Upper lobe of left lung (tissue), 6 donors: ENCODE measurements at places on chromosomes 6 and 20.

DNA sequence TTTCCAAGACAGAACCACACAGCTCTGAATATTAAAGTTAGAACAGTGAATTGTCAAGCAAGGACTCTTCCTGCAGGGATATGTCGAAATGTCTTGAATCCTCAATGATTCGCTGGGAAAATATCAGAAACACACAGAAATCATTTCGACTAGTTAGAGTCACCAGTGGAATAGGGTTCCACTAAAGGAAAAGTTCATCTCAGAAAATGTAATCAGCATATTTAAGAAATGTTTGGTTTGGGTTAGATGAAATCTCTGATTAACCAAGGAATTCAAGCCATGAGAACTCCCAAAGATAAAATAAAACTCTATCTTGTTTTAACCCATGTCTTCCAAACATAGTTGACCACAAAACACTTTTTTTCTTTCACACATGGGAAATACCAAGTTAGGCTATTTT lies 621.0 kb upstream of the NRSN1 start:
- no peak for DNase-seq

DNA sequence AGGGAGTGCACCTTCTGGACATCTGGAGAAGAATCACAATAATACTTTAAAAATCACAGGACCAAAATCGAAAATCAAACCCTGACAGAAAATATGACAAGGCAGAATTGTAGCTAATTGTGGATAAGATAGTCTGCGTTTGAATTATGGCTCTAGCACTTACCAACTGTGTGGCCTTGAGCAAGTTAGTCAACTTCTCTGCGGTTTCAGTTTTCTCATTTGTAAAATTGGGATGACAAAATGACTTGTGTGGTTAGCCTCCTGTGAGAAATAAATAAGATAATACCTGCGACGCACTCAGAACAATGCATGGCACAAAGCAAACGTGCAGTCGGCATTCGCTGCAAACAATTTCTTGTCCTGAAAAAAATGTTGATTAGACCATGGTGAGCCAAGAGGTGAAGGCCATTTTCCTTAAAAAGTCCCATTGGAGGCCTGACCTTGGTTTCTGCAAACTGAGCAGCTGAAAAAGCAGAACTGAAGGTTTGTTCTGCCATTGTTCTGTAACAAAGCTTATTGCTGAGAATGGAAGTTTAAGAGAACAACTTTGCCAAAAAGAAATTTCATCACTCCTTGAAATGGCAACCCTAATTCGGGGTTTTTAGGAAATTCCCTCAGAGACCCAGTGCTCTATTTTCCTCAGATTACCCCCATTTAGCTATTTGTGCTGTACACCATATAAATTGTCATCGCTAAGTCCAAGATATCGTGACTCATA lies 266.3 kb downstream of the ERMARD start:
- no peak for DNase-seq

DNA sequence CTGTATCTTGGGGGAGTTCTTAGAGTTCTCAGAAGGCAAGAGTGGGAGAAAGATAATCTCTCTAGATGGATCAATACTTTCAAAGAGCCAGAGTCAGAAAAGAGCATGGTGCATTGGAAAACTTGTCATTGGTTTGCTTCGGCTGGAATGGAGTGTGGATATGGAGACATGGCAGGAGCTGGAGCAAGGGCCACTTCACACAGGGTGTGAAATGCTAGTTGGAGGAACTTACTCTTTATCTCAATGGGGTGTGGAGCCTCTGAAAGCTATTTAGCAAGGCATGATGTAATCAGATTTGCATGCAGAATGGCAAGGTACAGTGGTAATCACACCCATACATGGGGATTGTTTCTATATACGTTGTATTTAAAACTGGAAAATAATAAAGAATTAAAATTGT lies 31.5 kb upstream of the PAQR8 start:
- DNase-seq = peak; percentile 76

DNA sequence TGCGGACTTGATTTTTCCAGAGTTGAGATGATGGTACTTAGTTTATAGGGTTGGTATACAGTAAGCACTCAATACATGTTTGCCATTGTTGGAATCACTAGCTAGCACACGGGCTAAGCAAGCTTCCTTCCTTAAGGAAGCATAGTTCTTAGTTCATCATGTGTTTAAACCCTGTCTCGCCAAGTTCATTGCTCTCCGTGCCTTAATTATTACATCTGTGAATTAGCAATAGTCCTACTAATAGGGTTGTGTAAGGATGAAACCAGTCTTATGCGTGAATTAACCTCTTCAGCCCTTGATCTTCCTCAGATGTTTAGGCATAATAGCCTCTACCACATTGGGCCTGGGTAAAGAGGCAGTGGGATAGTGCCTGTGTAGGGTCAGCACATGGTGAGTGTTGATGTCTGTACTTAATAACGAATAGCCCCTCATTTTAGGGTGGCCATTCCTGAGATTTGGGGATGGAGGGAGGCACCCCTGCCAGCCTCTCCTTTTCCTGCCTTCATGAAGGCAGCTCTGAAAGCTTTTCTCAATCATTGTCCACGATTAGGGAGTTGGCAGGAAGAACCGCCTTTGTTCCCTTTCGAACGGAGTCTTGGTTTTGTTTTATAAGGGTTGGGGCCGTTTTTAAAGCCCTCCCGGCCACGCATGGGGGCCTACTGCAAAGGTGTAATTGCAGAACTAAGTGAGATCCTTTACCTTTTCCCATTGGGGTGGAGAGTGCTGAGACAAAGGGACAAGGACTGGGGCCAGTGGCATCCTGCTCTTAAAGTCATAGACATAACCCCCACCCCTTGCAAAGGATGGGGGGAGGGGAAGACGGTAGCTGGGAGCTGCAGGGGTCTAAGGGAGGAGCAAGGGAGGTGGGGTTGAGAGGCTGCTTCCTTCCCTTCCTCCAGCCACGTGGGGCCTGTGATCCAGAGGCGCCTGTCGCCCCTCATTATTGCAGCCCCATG lies 2.1 kb downstream of the DNMT3B start:
- DNase-seq = no peak

DNA sequence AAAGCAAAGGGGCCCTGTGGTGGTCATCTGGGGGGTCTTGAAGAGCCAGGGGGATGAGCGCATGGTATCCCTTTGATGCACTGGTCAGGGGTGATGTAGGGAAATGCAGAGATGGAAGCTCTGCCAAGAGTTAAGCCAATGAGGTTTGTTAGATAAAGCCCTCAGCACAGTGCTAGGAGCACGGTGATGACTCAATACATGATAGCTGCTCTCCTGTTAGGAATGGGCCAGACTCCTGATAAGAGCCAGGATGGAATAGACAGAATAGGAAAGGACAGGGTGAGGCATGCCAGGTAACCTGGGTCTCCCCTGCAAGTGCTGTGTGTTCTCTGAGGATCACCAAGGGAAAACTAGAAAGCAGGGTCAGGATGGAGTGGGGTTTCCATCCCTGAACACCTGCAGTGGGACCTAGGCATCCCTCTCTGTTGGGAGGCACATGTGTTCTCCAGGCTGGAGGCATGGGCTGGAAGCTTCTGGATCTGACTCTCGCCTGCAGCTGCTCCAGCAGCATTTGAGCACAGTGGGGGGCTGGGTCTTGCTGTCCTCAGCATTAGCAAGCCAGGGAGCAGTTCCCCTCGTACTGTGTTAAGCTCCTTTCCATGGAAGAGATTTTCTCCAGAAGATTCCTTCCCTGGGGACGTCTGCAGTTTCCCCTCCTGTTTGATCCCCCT lies 71.8 kb upstream of the TIAM2 start:
- no peak for DNase-seq

DNA sequence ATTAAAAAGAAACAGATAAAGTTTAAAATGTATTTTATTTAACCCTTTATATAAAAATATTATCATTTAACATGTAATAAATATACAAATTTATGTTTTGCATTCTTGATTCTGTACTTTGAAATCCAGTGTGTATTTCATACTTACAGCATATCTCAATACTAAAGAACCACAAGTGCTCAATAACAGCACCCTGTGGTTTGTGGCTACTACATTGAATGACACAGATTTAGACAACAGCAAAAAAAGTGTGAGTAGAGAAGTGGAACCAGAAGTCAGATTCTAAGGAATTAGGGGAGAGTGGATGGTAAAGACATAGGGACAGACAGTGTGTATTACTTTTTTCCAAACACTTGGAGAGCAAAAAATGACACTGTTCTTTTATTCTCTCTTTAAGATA lies 524.5 kb downstream of the BMP2 start:
- DNase-seq = no peak

DNA sequence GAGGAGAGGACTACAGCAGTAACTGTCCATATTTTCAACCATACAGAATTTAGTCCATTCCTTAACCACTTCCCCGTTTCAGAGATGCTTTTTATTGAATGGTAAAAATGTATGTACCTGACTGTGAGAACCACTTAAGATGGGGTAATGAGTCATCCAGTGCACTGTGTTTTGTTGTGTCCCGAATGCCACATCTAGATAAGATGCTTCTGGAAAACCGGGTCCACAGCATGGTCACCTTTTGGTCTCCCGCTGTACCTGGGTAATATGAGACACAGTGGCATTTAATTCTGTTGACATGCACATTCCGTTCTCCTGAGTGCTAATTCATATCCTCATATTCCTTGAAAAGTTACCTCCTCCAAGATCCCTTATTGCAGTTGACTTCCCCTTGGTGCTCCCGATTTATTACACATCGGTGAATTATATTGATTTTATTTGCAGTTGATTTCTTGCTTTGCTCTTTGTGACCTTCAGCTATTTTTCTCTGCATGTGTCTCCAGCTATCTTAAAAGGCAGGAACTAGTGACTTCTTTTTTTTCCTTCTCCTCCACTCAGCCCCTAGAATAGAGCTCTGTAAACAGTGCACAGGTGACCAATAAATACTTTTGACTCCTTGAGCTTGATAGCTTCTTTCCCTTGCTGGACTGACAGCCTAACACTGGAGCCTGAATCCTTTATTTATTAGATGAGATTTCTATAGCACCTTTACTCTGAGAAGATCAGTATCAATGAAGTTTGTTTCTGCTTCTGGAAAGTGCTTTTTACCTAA lies 314.6 kb downstream of the ZFAND3 start:
- DNase-seq = no peak

GRCh38 chr6:19697744-19698290 lies 139.4 kb upstream of the ID4 start:
- no peak for DNase-seq

- DNase-seq = no peak
These were observed 27.9 kb downstream of the SDCBP2 start for GRCh38 chr20:1301031-1301529.

- no peak for DNase-seq
These were observed 39.6 kb downstream of the LAMA4 start for GRCh38 chr6:112214739-112215269.

DNA sequence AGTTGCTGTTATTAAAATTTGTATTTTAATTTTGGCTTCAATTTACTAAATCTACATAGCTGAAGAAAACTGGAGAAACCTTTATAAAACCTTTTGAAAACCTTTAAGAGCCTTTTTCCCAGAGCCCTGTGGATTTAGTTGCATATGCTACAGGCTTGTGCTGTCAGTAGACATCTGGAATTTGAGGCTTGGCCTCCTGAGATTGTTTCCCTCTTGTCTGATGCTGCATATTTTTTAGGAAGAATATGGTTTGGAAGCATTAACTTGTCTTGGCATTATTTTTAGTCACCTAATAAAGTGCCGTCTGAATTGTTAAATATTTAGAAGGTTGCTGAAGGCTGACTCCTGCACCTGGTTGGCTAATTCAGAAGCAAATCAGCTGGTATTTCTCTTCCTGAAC lies 369.4 kb downstream of the UTRN start:
- no peak for DNase-seq

DNA sequence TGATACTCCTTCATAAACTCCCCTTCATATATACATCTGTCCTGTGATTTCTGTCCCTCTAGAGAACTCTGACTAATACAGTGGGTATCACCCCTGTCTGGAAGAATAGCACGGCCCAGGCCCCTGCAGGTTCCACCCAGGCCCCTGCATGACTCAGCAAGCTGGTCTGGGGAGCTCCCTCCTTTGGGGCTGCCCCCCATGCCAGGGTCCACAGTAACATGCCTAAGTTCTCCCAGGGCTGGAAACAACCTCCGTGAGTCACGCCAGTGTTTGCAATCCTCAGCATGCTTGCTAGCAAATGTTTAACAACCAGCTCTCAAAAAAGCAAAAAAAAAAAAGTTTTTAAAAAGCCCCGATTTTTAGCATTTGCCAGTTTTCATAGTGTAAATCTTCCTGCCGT lies 134.3 kb upstream of the CDH4 start:
- no peak for DNase-seq

DNA sequence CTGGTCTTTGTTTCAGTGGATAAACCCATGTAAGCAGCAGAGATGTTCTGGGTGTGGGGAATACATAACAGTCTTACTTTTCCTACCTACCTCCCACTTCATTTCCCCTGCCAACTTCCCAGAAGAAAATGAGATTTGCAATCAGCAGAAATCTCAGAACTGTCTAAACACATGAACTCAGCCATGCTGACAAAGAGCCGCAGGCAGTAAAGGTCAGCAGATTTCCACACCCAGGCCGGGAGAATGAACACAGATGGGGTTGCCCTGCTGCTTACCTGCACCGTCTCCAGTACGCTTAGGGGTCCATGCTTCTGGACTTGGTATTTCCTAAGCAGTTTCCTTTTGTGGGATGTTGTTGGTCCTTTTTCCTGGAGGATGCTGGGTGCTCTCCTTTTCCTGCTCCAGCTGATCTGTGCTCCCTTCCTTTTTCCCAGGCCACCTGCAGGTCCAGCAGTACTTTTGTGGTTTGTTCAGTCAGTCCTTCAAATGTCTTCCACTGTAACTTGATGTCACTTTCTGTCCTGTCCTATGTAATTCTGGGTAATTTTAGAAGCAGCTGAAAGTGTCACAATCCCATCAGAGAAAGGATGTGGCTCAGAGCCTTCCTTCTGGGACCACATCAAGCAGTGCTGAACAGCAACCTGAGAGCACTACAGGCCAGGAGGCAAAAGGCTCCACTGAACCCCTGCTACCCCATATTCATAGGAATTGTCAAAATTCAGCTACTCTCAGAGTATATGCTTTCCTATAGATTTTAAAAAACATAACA lies 129.0 kb downstream of the CEP57L1 start:
- no peak for DNase-seq

- DNase-seq = no peak
These were observed 21.5 kb downstream of the GSTA3 start for GRCh38 chr6:52887910-52888524.

DNA sequence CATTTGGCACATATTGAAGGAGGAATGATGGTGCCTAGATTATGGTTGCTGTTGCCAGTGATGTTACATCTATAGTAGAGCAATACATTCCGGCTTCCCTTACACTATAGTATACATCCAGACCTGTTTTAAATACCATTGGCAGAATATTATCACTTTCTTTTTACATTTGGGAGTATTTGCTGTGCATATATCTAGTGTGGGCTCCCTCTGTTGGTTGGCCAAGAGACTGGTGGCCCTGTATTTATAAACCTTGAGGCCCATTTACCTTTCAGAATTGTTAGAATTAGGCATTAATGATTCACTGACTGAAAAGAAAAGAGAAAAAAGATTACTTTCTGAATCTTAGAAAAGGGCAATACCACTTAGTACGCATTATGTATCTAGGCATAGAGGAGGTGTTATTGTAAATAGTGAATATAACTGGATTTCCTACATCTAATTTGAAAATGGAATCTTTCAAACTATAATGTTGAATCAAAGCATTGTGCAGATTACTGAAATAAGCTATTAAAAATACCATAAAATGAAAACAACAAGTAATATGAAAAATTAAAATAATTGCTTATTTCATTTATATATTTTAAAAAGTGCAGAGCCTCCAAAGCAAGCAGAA lies 628.8 kb upstream of the MAN1A1 start:
- DNase-seq = no peak

GRCh38 chr20:63235399-63235983 lies at the start of gene BIRC7:
Gene BIRC7 (plus strand): TSS chr20:63235905. CDS start chr20:63236097, 192 bp downstream.
- DNase-seq = no peak
